ENCODE measurements at places on chromosomes 1 and 21.

GRCh38 chr1:105641407-105641806, 1415.1 kb upstream of the PRMT6 start:
- no peak for DNase-seq

DNA sequence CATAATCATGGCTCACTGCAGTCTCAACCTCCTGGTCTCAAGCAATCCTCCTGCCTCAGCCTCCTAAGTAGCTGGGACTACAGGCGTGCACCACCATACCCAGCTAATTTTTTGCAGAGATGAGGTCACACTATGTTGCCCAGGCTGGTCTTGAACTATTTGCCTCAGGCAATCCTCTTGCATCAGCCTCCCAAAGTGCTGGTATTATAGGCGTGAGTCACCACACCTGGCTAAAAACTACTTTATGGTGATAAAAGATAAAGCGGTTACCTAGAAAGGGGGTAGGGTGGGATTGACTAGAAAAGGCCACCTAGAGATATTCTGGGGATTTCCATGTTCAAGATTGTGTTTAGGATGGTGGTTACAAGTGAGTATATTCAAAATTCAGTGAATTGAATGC, 5.0 kb downstream of the TSTD1 start:
- no peak for DNase-seq

DNA sequence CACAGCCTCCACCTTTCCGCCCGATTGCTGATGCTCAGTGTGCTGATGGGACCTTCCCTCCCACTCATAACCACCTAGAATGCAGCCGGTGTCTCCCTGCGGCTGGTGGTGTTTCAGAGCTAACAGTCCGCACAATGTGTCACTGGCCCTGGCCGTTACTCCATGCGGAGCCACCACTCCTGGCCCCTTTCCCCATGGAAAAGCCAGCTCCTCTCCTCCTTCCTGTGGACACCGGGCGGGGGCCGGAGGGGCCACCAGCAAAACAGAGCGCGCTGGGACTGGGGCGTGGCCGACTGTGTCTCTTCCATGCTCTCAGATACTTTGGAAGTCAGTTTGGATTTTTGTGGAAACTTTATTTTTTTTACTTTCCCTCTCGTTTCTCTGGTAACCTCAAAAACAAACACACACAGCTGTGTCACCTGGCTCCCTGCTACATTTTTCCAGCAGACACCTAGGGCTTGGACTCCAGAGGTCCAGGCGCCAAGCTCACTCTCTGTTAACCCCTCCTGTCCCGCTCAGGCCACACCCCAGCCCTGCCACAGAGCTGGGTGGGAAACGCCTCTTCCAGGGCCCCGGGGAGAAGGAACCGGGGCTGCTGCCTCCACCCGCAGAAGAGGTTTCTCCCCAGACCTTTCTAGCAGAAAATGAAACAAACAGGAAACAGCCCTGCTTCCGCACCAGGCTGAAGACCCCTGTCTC, 32.5 kb upstream of the COL6A2 start:
- peak; percentile 67 for DNase-seq

DNA sequence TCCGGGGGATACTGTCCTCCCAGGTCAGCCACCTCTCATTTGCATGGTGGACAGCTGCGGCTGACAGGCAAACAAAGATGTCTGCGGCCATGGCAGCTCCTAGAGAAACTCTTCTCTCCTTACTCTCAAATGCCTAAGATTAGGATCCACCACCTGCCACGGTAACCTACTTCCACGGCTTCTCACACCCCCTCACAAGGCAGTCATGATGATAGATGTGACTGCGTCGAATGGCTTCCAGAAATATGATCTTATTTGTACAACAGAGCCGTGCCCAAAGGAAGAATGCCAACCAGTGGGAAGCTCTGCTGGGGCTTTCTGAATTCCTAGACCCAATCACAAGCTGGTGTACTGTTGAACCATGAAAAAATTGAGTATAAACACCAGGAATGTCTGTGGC, 73.4 kb downstream of the BACE2 start:
- no peak for DNase-seq

- peak; percentile 56 for DNase-seq
Measured at GRCh38 chr1:209328196-209328595, 255.3 kb upstream of the CAMK1G start.
